ENCODE measurements at places on chromosomes 12 and 14.
A peak's percentile ranks its signal among the peaks of the same experiment; 100 is the strongest.

- no peak for DNase-seq
These were observed 8.3 kb upstream of the CRACR2A start for GRCh38 chr12:3761116-3761735.

DNA sequence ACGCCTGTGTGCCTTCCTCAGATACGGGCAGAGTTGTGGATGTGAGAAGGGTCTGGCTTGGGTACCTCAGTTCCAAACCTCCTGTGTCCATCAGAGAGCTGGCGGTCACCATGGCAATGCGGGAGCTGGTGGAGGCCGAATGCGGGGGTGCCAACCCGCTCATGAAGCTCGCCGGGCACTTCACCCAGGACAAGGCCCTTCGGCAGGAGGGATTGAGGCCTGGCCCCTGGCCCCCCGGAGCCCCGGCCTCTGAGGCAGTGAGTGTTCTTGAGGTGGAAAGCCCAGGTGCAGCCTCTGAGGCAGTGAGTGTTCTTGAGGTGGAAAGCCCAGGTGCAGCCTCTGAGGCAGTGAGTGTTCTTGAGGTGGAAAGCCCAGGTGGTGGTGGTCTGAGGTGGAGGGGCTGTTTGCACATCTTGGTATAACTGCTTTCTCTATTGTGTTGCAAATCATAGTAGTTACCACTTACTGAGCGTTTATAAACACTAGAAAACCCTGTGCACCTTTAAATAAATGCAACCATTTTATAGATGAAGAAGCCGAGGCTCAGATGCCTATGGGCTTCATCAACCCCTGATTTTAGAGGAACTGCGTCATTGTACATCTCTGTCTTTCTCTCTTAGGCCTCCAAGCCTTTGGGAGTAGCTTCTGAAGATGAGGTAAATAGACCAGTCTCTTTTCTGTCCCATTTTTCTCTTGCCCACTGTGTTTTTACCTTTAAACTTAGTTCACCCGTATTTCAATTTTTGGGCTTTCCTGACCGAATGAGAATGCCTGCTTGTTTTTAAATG, 976 bp downstream of the PEX5 start:
- DNase-seq, result no peak

- DNase-seq, result no peak
These were observed 48.5 kb downstream of the FGD6 start for GRCh38 chr12:95168746-95169145.

DNA sequence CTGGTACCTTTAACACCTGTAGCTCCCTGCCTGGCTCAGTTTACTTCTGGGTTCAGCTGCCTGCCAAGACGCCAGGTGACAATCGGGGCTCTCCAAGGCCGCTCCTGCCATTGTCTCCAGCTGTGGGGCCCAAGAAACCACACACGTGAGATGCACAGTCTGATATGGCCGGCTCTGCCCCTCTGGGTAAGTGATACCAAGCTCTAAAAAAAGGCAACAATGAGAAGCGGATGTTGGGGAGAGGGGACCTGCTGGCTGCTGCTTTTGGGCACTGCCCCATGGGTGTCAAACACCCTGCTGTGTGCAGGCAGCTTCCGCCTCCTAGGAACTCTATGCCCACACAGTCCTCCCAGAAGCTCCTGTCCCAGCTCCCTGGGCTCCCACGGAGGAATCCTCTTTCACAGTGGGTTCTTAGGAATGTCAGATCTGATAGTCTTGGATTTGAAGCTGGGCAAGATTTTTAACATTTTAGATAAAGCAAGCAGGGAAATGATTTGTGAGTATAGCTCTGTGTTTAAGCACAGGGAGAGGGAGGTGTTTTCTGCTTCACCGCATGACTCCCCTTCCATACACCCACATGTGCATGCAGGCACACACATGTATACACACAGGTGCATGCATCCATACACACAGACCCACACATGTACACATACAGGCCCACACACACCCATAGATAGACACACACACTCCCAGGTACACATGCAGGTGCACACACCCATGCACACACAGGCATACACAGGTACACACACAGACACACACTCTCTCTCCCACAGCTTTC, 1135.8 kb downstream of the BCL11B start:
- peak; percentile 33 for DNase-seq

- no peak for DNase-seq
These were observed 19.4 kb downstream of the SERPINA1 start for GRCh38 chr14:94368956-94369355.

GRCh38 chr14:96095581-96096476, 56.7 kb downstream of the C14orf132 start:
- no peak for DNase-seq

DNA sequence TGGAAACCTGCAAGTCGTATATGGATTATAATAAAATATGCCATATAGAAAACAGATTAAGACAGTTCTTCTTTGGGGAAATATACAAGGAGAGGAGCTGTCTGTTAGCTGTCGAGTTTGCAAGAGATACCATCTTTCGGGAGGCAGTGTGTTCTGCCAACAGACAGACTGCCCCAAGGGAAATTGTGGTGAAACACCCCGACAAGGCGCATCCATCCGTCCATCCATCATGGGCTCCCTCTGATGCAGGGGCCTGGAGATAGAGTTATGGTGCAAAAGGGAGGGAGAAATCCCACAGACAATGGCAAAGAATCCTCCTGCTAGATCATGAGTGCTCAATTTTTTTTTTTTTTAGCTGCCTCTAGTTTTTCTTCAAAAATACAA, 156.3 kb downstream of the DPF3 start:
- no peak for DNase-seq

DNA sequence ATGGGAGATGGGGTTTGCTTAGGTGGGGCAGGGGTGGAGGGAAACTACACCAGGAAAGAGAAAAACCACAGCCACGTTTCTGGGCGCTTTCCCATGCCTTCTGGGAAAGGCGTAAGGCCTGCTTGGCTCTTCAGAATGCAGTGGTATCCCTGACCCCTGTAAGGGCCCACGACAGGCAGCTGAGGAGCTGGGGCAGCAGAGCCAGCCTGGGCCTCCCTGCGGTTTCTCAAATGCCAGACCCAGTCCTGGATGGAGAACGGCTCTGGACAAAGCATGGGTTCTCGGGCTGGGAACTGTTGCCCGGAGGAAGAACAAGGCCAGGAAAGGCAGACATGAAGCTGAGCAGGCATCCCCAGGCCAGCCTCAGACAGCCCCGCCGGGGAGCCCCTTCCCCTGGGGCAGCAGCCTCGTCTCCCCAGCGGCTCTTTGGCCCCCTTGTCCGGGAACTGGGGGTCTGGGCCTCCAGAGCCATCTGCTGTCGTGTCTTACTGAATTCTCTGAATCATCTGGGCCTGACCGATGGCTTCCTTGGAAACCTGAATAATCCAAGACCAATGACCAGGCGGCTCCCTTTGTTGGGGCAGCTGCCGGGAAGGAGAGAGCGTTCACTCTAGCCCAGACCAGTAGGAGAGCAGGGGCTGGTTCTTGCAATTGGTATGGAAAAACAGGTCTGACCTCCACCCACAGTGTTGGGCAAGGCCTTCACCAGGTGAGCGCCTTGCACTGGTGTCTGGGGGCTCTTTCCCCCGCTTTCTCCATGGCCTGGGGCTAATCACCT, 64.0 kb upstream of the RIN3 start:
- no peak for DNase-seq

DNA sequence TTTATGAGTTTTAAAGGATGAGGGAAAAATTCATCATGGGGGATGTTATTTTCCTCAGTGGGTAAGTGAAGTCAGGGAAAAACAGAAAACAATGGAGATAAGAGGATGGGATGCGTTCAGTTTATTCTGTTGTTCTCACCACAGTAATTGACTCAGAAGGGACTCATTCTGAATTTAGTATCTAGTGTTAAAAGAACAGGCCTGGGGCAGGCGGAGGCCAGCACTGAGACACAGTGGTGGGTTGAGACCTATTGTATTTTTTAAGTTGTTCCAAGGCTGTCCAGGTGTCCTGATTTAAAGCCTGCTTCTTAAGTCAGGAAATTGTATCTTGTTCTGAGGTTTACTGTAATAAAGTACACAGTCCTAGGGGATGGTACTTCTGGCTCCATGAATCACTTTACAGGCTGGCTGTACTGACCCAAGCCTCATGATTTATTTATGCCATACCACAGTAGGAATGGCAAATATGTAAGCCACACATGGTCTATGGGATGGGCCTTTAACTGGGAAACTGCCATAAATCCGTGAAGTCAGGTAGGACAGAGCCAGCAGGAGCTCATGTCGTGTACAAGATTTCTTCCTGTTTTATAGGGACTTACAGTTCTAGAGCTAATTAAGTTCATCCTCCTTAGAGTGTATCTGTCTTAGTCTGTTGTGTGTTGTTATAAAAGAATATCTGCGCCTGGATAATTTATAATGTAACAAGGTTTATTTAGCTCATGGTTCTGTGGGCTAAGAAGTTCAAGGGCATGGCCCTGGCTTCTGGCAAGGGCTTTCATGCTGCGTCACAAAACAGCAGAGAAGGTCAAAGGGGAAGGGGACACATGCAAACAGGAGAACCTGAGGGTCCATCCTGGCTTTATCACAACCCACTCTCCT, 244.1 kb downstream of the FBXL14 start:
- no peak for DNase-seq

GRCh38 chr12:121205491-121205890, 4.4 kb upstream of the P2RX4 start:
- no peak for DNase-seq

DNA sequence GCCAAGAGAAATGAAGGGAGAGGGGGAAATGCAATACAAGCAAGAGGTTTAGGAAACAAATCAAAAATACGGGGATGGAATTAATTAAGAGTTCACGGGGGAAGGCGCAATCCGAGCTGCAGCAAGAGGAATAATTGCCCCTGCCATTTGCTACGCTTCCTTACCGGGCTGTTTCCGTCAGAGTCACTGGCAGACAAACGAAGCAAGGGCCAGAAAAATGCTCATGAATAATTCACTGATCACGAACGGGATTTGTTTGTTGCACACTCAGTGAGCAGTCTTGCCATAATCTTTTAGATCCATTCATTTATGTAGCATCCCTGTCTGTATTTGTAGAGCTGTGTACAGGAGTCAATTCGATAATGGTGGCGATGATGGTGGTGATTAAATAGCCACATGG, 39.0 kb downstream of the PLXNC1 start:
- no peak for DNase-seq

DNA sequence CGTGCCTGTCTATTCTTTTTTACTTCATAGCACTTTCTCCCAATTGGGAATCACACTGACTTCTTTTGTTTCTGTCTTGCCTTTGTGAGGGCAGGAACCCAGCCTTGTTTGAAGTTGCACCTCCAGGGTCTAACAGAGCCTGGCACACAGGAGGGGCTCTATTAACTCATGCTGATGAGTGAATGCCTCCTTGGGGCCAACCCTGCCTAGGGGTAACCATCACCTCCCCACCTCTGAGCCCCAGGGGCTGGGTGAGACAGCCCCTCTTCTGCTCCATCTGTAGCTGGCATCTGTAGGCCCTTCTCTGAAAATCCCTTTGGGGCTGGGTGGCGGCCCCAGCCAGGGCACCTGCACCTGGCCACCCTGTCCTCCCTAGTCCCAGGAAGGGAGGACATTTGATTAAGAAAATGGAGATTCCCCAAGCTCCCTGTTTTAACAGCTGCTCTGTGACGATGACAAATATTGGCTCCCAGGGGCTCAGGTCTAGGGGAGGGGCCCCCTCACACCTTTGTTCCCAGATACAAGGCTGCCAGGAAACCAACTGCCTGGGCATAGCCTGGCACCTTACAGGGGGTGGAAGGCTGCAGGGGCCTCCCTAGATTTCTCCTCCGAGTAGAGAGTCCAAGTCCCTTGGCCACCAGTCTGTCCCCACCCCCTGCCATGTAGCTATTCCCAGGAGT, 11.8 kb downstream of the TAMALIN start:
- no peak for DNase-seq

DNA sequence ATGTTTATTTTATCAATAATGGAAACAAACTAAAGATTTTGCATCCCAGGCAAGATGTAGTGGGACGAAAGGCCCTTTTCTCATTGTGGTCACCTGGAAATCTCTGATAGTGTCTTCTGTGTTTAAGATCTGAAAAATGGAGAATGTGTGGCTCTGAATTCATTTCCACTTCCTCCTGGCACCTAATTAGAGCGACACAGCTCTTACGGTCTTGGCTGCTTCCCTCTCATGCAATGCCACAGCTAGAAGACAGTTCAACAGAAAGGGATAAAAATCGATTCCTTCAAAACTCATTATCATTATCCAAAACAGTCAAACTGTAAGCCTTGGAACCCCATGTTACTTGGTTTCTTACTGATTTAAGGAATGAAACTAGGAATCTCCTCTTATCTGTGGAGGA, 9.3 kb downstream of the ST8SIA1 start:
- no peak for DNase-seq

- DNase-seq, result peak; percentile 19
These were observed 120.3 kb downstream of the FBXL14 start for GRCh38 chr12:1474041-1474573.

DNA sequence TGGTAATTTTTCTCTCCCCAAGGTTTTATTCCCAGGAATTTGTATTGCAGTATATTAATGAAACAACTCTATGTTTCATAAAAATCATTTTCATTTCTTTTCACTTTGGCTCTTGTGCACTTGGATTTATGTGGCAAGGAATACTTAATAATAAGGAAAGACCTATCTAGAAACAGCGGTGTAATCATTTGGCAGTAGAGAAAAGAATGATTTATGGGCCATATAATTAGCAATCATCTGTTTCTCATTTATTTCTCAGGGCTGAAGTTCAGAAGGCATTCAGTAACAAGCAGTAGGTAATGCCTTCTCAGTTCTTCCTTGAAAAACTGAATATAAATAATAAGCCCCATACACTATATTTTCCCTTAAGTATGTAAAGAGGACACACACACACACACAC, 172.6 kb downstream of the ANO4 start:
- DNase-seq, result no peak
